ENCODE measurements at places on chromosomes 2 and 18.

DNA sequence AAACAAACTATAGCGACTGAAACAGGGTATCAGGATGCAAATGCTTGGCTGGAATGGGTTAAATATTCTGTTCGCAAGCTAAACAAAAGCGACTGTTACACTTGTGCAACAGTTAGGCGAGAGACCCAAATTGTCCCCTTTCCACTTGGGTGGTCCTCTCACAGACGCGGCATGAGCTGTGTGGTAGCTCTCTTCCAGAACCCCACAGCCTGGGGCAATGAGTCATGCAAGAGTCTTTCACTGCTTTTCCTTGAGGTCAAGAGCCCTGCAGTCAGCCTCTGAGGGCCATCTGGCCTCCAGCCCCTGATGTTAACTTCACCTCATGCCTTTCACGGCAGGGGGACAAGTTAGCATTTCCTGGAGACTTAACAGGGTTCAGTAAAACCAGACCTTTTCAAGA, 25.7 kb downstream of the SULT1C4 start:
- DNase-seq = no peak

GRCh38 chr2:156532989-156533388, 96.8 kb downstream of the GPD2 start:
- no peak for DNase-seq

DNA sequence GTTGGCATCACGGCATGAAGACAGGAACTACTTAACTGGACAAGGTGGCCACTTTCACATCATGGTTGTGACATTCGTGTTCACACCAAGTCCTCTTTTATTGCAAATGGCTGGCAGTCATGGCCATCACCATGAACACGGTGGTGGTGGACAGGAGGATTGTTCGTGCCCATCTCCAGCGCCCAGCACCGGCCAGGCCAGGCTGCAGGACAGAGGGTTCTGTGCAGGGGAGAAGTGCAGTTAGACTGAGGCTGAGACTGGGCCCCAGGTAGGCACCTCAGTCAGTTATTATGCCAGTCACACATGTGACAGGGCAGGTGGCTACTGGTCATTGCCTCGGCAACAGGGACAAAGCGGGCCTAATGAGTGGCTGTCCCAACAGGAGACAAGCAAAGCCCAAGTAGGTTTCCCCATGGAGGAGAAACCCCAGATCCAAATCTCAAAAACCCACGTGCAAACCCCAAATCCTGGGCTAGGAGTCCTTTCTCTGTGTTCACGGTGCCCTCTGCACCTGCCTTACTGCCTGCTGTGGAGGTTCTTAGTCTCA, 468.1 kb upstream of the MYT1L start:
- DNase-seq = no peak

DNA sequence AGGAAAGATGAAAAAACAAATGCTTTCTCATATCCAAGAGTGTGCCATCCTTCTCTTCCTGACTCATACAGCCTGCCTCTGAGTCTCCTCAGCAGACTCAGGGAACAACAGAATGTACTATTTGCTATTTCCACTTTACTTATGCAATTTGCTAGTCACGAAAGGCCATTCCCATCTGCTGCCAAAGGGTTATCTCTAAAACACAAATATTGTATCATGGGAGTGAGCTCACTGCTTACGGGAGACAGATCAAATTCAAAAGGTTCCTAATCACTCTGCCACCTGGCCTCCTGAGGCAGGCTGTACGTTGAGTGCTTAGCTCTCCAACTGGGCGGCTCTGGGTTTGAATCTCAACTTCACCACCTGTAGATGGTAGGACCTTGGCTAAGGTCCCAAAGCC, 92.0 kb downstream of the GAREM1 start:
- no peak for DNase-seq

GRCh38 chr2:21098294-21098693, 25.5 kb upstream of the TDRD15 start:
- DNase-seq = no peak

DNA sequence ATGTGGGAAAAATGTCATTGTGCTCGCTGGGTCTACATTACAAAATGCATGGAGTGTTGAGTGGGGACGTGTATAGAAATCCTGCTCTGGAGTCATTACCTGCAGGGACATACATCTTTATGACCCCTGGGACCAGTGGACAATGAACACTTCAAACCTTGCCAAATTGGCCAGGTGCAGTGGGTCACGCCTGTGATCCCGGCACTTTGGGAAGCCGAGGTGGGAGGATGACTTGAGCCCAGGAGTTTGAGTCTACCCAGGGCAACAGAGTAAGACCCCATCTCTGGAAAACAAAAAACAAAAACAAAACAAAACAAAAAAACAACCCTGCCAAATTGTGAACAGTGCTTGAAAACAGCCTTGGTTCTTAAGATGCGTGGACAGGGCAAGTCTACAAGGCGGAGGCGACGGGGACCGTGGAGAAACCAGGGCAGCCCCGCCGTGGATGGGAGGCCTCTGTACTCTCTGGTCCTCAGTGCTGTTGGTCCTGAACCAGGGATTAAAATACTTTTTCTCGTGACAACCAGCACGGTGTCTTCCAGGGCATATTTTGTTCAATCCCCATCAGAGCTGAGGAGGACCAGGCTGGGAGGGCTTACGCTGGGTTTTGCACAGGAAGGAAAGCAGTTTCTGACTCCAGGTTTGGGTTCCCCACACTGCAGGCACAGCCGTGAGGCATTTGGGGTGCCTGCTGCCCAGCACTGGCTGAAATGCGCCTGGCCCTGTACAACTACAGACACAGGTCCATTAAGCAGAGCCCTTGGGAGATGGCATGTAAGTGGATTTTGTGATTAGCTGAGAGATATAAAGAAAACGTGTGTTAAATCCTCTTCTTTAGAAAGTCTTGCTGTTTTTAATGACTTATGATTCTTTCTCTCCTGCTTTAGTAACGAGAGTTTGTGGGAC, 13.7 kb downstream of the COLEC11 start:
- DNase-seq = no peak

GRCh38 chr2:9737053-9737875, 106.0 kb upstream of the TAF1B start:
- peak; percentile 67 for DNase-seq

GRCh38 chr2:96864343-96865091, 5.4 kb downstream of the SEMA4C start:
- no peak for DNase-seq

- no peak for DNase-seq
Measured at GRCh38 chr2:29262681-29263260, 147.6 kb downstream of the CLIP4 start.
